GM06990 (cell line): ENCODE measurements at places on chromosomes 13 and 19.

DNA sequence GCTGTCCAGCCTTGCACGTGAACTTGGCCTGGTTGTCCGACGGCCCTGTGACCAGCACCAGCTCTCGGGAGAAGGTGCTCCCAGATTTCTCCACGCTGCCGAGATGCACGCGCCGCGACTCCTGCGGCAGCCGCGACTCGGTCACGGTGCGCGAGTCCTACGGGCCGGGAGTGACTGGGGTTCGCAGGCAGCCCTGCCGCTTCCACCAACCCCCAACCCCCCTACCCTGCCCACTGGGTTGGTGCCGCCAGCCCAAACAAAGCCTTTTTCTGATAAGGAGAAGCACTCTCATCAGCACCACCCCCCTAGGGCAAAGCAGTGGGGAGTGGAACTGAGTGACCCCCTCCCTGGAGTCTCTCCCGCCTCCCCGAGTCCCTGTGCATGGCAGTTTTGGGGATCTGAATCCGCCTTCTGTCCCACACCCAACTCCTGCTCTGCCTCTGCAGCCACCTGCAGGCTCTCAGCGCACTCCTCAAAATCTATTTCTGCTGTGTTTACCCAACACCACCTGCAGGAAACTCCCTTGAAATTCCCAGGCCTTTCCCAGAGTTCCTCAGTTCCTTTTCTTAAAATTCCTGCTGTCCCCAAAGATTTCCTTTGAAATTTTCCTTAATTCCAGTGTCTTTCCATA, 6.2 kb downstream of the NPHS1 start:
- no peak for DNase-seq

- no peak for DNase-seq
Observed at GRCh38 chr13:47237571-47237970, 340.7 kb upstream of the HTR2A start.

- DNase-seq: no peak
Observed at GRCh38 chr13:76693086-76693485, 193.1 kb downstream of the KCTD12 start.

DNA sequence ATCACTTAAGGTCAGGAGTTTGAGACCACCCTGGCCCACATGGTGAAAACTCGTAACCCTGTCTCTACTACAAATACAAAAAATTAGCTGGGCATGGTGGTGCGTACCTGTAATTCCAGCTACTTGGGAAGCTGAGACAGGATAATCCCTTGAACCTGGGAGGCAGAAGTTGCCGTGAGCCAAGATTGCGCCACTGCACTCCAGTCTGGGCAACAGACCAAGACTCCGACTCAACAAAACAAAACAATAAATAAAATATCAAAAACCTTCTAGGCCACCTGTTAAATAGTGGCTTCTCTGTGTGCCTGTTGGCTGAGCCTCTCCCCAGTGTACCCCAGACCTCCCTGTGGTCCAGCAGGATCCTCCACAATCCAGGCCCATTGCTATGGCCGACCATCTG, 3.3 kb upstream of the PSMD8 start:
- DNase-seq: no peak

- no peak for DNase-seq
Observed at GRCh38 chr13:79011179-79011578, 352.2 kb upstream of the OBI1 start.

- no peak for DNase-seq
Observed at GRCh38 chr13:72050251-72050650, 183.2 kb upstream of the DACH1 start.

GRCh38 chr13:92354583-92354982, 872.0 kb upstream of the GPC6 start:
- no peak for DNase-seq

GRCh38 chr19:37078717-37079032, 442 bp downstream of the ZNF420 start:
- DNase-seq: no peak

GRCh38 chr13:112097770-112098169, 30.8 kb downstream of the SOX1 start:
- no peak for DNase-seq

DNA sequence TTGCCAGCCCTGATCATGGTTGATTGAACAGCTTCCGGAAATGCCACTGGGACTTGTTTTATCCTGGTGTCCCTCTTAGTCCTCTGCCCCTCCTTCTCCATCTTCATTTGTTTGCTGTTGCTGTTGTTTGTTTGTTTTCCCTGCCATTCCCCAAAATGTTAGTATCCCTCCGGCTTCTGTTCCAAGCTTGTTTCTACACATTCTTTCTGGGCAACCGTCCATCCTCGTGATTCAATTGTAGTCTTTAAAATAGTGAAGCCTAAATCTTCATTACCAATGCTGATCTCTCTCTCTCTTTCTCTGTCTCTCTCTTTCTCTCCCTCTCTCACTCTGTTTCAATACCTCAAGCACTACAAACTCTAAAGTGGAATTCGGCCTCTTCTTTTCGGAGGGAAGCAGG, 649.3 kb upstream of the ARGLU1 start:
- no peak for DNase-seq

GRCh38 chr13:20501120-20501519, 24.5 kb downstream of the CRYL1 start:
- DNase-seq: no peak

GRCh38 chr19:3577723-3578344, 5.1 kb downstream of the HMG20B start:
- no peak for DNase-seq

- DNase-seq: no peak
Observed at GRCh38 chr19:44260695-44261446, 1.2 kb downstream of the ZNF233 start.

DNA sequence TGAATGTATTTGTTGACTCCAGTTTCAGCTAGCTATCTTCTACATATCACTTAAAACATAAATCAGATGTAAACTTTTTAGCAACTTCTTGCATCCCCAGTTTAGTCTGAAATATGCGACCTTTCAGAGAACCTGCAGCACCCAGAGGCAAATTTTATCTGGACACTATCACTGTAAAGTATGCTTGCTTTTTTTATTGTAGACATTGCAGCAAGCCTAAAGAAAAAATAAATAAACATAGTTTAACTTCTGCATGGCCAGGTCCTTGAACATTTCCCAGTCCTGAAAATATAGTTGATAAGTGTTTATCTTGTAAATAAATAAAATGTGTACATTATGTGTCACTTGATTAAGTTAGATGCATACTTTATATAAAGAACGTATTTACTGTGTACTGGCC, 1829.4 kb downstream of the PCDH9 start:
- DNase-seq: no peak

DNA sequence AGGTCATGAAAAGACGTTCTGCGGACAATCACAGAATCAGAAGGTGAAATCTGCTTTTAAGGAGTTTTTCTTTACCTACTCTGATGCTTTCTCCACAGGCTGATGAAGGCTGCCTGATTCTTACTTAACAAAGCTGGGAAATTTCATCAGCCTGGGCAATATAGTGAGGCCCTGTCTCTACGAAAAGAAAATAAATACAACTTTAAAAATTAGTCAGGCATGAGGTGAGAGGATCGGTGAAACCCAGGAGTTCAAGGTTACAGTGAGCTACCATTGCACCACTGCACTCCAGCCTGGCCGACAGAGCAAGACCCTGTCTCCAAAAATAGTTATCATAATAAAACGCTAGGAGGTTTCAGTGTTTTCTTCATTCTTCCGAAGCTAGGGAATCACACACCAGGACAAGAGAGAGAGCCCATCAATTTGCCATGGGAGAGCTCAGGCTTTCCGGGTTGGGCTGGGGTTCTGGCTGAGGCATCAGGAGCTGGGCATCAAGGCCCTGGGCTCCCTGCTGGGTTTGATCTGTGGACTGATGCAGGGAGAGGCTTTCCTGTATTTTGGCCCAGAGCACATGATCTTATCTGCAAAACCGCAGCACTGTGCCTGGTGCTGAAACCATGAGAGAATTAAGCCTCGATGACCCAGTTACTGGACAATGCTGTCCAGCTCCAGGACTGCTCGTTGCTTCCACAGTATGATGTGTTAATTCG, 25.1 kb upstream of the CEBPG start:
- DNase-seq: no peak

- DNase-seq: no peak
Observed at GRCh38 chr13:112248862-112249592, 127.1 kb upstream of the SPACA7 start.

GRCh38 chr13:44171861-44172260, 201.8 kb upstream of the SERP2 start:
- DNase-seq: no peak

GRCh38 chr19:10761443-10762250, 43.8 kb downstream of the DNM2 start:
- no peak for DNase-seq

DNA sequence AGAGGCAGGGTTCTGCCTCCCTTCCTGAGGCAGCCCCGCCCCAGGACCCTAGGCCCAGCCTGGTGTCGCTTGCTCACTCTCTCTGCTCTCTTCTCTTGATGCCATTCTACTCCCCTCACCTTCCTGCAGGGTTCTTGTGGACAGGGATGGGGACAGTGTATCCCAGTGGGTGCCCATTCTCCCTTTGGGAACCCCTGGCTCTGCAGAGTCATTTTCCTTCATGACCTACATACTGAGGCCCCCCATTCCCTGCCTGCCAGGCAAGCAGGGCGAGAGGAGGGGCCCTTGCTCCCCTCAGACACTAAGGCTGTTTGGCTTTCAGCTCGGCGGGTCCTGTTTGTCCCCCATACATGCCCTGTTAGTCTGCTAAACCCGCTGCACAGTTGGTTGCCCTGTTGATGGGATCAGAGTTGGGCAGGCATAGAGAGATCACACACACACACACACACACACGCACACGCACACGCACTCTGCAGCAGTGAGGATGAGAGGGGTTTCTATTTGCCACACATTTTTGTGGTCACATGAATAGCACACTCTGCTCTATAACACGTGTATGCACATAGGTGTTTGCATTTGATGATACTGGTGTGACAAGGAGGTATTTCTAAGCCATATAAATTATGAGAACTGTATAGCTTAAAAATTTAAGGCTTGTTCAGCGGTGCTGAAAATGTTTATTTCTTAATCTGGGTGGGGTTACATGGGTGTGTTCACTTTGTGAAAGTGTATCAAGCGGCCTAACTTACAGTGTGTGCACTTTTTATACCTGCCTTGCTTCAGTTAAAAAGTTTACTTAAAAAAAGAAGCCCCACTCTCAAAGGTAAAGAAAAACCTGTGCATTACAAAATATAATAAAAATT, 20.3 kb downstream of the NFIX start:
- DNase-seq: no peak

DNA sequence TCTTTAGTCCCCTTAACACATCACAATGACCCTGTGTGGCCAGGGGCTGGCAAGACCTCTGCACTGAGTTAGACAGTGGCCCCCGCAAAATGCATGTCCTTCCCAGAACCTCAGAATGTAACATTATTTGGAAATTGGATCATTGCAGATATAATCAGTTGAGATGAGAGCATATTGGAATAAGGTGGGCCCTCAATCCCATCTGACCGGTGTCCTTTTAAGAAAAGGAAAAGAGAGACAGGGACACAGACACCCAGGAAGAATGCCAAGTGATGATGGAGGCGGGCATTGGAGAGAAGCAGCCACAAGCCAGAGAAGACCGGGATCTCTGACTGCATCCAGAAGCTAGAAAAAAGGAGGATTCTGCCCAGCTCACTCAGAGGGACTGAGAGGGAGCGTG, 1.8 kb downstream of the FAM187B start:
- DNase-seq: no peak
